ENCODE measurements at places on chromosomes 2 and 18.

GRCh38 chr2:212135739-212136138 is 402.9 kb downstream of the ERBB4 start:
- DNase-seq: no peak

- no peak for DNase-seq
These were observed 300.4 kb upstream of the NETO1 start for GRCh38 chr18:73168236-73168635.

DNA sequence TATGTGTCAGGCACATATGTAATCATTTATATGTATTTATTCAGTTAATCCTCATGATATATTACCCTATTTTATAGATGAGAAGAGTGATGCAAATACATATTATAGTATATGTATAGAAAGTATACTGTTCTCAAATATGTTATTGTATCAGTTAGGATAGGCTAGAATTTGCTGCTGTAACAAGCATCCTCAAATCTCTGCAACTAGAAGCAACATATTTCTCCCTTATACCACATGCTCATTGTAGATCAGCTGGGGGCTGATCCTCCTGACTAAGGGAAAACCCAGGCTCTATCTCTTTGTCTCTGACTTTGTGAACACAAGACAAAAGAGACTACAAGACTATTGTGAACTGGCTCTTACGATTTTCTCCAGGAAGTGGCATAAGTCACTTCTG is 24.8 kb upstream of the HS6ST1 start:
- no peak for DNase-seq

DNA sequence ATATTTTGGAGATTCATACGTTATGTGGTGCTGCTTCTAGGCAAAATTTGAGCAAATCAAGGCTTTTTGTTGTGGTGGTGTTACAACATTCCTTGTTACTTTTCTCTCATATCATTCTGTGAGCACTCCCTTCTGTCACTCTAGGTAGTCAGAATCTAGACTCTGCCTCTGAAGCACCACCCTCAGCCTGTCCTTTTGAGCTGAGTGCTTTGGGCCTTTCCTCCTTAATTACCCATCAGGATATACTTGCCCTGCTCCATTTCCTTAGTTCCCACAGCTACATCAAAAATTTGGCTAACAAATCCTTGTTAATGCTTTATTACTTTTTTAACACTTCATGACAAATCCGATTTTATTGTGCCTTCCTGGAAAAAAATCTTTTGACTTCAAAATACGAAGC is 289.6 kb downstream of the CALCRL start:
- DNase-seq: no peak

GRCh38 chr2:96207073-96207773 is 1.4 kb downstream of the STARD7 start:
- DNase-seq: peak; percentile 30

- no peak for DNase-seq
These were observed 43.6 kb downstream of the ERBB4 start for GRCh38 chr2:212495046-212495445.

DNA sequence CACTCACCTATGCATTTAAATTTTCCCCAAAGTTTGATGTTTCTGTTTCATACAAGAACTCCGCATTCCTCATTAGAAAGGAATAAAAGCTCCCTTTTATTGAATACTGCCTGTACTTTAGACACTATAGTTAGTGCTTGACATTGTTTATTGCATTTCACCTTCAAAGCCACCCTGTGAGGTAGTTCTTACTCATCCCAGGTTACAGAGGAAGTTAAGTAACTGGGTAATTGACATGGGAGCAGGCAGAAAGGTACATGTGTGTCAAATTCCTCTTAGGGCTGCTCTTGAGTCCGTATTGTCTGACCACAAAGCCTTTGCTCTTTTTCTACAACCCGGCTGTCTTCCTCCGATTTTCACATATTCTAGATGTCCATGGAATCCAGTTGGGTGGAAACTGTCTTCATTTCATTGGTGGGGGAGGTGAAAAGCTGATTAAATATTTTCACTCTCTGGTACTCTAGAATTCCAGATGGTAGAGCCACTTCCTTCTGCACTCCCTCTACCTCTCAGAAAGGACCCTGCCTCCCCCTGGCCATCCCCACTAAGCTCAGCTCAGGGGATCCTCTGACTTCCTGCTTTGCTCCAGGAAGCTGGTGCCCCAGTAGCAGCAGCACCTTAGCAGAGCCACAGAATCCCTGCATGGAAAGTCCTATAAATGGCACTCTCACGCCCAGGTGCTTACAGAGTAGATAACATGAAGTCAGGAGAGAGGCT is 319.2 kb downstream of the LRATD1 start:
- DNase-seq: no peak

DNA sequence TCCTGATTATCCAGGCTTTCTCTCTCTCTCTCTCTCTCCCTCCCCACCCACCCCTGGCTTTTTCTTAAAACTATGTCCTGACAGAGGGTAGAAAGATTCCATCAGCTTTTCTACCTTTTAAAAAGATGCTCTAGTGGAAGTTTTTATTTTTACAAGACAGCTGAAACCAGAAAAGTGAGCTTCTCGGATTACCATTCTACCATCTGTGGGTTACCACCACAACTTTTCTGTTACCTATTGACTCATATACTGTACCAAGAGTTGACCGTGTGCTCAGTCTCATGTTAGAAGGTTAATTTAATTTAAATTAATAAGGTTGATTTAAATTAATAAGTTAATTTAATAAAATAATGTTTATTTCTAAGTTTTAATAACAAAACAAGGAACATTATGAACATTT is 137.6 kb downstream of the UPP2 start:
- no peak for DNase-seq

DNA sequence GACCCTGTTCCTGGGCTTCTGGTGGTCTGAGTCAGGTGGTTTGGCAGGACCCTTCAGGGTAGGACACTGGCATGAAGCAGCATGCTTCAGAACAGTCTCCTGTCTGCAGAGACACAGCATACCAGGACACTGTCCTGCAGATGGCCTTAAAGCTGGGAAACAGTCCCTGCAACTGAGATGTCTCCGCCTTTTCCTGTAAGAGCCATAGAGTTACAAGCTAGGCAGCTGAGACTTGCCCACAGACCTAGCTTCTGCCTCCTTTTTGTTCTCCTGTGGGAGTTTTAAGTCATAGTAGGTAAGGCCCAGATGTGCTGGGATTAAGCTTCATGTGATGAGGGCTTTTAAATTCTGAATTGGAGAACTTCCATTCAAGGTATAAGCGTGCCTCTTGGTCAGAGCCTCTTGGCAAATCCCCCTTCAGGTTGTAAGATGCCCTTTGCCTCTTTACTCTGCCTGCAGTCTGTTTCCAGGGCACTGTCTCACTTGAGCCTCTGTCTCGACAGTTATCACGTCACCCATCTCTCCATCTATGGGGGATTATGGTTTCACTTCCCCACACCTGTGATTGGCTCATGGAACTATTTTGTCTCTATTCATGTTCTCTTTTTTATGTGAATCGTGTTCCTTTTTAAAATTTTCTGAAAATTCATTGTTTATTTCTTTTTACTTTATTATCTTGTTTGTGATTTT is 51.8 kb downstream of the COA5 start:
- DNase-seq: no peak

GRCh38 chr2:224925810-224926100 is 116.5 kb downstream of the DOCK10 start:
- no peak for DNase-seq

- DNase-seq: peak; percentile 46
These were observed at the start of gene MYO1B for GRCh38 chr2:191245046-191245868. TSS of gene MYO1B (plus strand) at chr2:191245404. CDS start at chr2:191276896, 31,492 bp downstream.

DNA sequence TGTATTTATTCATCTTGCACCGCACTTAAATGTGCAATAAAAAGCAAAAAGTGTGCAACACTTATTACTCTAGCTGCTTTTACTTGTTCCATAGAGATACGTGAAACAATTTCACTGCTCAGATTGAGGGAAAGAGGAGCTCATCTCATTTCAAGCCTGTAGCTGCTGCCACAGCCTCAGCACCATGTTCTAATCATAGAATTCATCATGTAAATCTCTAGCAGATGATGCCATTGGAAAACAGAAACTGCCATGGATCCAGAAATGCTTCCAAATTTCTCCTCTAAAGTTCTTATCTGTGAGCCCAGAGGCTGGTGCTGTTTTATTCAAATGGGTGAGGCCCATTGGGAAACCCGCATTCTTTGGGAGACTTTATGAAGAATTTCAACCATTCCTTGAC is 2.0 kb downstream of the CDC42EP3 start:
- no peak for DNase-seq

DNA sequence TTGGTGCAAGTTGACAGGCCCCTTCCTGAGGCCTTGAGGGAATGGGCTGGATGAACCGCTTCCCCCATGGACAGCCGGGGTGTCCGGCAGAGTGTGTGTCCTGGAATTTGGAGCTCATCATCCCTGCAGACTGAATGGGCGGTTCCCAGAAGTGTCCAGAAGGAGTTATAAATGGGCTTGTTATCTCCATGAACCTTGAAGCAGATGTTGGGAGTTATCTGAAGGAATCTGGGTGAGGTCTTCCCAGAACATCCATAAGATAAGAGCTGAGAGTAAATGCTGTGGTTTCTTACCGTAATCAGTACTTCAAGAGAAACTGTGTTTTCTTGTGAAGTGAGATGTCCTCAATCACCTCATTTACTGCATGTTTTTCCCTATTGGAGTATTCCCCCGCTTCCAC is 21.1 kb downstream of the PLB1 start:
- no peak for DNase-seq

DNA sequence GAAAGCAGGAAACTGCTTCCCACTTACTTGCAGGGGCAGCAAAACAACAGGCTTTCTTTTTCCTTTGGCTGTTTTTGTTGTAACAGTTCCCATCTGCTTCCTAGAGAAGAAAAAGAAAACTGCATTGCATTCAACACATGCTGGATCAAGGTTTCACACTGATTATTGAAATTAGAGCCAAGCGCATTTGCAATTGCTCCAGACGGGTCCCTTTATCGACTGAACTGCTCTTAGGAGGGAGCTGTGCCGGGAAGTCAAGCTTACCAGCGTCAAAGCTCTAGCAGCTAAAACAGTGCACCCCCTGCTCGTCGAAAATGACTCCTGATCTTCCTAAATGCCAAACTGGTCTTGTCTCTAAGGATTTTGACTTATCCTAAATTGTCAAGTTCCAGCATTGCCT is 164.0 kb upstream of the SESTD1 start:
- DNase-seq: no peak

DNA sequence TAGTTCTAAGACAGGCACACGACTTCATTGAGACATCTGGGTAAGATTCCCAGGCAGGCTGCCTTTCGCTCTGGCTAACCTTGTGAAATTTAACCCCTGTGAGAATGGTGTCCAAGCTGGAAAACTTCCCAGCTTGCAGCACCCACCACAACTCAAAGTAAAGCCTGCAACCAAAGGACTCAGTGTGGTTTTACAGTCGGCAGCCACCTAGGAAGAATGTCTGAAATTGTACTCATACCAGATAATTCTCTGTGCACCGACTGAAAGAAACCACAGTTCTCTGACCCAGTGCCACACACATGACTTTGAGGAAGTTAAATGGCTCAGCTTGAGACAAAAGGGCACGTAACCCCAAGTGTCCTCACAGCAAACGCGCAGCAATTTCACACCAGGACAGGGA is 125.7 kb downstream of the RBMS1 start:
- DNase-seq: no peak

GRCh38 chr2:239311132-239312040 is 89.4 kb downstream of the HDAC4 start:
- no peak for DNase-seq

DNA sequence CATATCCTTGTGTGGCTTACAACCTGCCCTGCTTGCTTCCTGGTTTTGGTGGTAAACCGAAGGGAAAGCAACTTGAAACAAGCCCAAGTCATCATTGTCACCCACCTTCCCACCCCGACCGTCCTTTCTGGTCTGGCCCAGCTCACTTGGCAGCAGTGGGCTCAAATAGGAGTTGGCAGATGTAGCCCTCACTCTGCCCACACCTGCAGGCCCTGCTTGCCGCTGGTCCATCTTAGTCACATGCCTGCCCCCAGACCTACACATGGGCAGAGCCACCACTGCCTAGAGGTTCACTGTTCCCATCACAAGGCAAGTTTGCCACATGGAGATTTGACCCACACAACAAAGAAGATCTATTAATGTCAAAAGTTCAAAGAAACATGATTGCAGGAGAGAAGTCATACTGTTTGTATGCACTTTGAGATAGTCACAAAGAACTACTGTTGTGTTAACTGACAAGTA is 9.3 kb downstream of the EIPR1 start:
- DNase-seq: no peak

DNA sequence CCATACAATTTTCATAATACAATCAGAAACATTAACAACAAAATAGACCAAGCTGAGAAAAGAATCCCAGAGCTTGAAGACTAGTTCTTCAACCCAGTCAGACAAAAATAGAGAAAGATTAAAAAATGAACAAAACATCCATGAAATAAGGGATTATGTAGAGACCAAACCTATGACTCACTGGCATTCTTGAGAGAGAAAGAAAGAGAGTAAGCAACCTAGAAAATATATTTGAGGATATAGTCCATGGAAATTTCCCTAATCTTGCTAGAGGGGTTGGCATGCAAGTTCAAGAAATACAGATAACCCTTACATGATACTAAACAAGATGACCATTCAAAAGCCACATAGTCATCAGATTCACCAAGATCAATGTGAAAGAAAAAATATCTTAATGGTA is 281.7 kb downstream of the CCDC85A start:
- DNase-seq: no peak

GRCh38 chr2:233426619-233427342 is 72.5 kb downstream of the DGKD start:
- DNase-seq: no peak

GRCh38 chr2:153101187-153101586 is 377.4 kb downstream of the RPRM start:
- no peak for DNase-seq

GRCh38 chr2:212536817-212537725 is 1.5 kb downstream of the ERBB4 start:
- no peak for DNase-seq
